ENCODE measurements at places on chromosomes 7 and 10.

- no peak for DNase-seq
Measured at GRCh38 chr7:74454021-74454924, 567 bp downstream of the GTF2IRD1 start.

GRCh38 chr7:30816645-30817370, 45.6 kb downstream of the MINDY4 start:
- peak; percentile 44 for DNase-seq

GRCh38 chr7:73707045-73707631, 12.3 kb downstream of the STX1A start:
- peak; percentile 33 for DNase-seq

DNA sequence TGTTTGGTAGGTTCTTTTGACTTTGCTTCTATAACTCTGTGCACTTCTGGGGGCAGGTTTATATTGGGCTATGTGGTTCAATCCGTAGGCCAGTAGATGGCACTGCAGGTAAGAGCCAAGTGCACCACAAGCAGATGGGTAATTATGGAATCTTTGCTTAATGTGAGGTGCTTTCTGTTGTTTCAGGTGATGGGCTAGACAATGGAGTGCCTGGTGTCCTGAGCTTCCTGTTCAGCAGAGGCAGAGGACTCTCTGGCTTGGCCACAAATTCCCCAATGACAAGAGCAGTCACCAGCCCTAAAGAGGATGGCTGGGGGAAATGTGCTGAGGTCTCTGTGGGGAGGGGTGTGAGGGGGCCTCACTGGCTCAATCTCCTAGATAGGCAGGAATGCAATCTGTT, 455.0 kb downstream of the CCSER2 start:
- DNase-seq: peak; percentile 5

DNA sequence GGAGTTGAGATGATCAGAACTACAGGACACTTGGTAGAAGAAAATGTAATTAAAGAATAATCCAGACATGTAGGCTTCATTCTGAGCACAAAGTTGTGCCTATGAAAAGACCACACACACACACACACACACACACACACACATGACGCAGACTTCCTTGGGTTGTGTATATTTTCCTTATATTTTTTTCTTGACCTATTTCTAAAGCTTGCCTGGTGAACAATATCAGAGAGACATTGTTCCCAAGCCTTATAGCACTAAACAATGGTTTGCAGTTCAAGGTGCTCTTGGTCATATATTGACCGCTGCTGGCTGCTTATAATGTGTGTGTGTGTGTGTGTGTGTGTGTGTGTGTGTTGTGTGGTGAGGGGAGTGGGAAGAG, 202.7 kb downstream of the PRPF18 start:
- no peak for DNase-seq

All from DMS79 treated with DMSO at 0.1 percent for 48 hours (cell line).